Liver (tissue), 10 donors: ENCODE measurements at places on chromosomes 2 and 18. TPM values are rescaled to one million over a fixed set of nuclear protein-coding genes. Genes with fewer than 3 reads are reported as not detected.

GRCh38 chr2:211306929-211307328 lies 750.5 kb downstream of the CPS1 start:
- no peaks in the 10 kb centered on the region for H3K36me3 ChIP-seq
- no peaks in the 10 kb centered on the region for H3K4me1 ChIP-seq
- no peak for DNase-seq
- no peak overlapping the region for H3K4me3 ChIP-seq
- H3K27ac ChIP-seq: no peak overlapping the region

GRCh38 chr2:74532222-74532621 lies 2.5 kb downstream of the HTRA2 start:
- DNase-seq: no peak
- no peak overlapping the region for H3K27ac ChIP-seq
- peaks cover 10% of the 10 kb centered on the region for H3K36me3 ChIP-seq
- no peak overlapping the region for H3K4me3 ChIP-seq
- peaks cover 18% of the 10 kb centered on the region for H3K4me1 ChIP-seq
- H3K27me3 ChIP-seq: no peaks in the 10 kb centered on the region

- peaks cover under 1% of the 10 kb centered on the region for H3K4me1 ChIP-seq
- no peak for DNase-seq
- peaks cover 43% of the 10 kb centered on the region for H3K36me3 ChIP-seq
- H3K27ac ChIP-seq: no peak overlapping the region
- no peaks in the 10 kb centered on the region for H3K27me3 ChIP-seq
Measured at GRCh38 chr2:113192459-113193100, 18.8 kb downstream of the PSD4 start.

GRCh38 chr2:30300456-30301221 lies 69.3 kb downstream of the LBH start:
- H3K4me3 ChIP-seq: no peak overlapping the region
- no peak overlapping the region for H3K27ac ChIP-seq
- no peaks in the 10 kb centered on the region for H3K4me1 ChIP-seq
- no peaks in the 10 kb centered on the region for H3K27me3 ChIP-seq

DNA sequence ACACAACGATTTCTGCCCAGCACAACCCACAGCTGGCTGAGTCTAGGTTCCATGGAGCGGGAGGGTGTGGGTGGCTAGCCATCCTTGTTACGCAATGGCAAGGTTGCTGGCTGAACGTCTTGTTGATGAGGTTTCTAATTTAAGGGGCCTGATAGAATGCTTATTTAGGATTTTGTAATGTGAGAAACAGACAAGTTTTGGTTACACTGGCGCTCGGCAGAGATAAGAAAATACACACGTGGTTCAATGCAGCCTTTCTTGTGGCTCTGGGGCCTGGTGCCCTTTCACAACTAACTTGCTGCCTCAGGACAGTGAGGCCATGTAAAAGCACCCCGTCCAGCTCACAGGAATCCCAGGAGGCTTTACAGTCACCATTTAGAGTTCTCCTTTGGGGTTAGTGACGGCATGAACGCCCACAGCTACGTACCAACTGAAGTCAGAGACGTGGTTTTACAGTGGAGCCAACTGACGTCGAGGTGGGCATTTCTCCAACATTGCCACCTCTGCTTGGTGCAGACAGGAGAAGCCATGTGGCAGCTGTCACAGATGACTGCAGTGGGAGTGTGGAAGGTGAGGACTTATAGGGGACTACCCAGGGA lies 29.7 kb upstream of the PIEZO2 start:
- no peaks in the 10 kb centered on the region for H3K27me3 ChIP-seq
- no peaks in the 10 kb centered on the region for H3K4me1 ChIP-seq
- H3K4me3 ChIP-seq: no peak overlapping the region

- DNase-seq: no peak
- H3K4me3 ChIP-seq: no peak overlapping the region
- no peaks in the 10 kb centered on the region for H3K27me3 ChIP-seq
- H3K27ac ChIP-seq: no peak overlapping the region
- no peaks in the 10 kb centered on the region for H3K4me1 ChIP-seq
Measured at GRCh38 chr18:22185771-22186386, 16.5 kb downstream of the GATA6 start.

GRCh38 chr18:11859903-11860407 lies 8.7 kb downstream of the CHMP1B start:
- no peak overlapping the region for H3K27ac ChIP-seq
- DNase-seq: no peak
- H3K4me3 ChIP-seq: no peak overlapping the region
- no peaks in the 10 kb centered on the region for H3K27me3 ChIP-seq
- peaks cover 3% of the 10 kb centered on the region for H3K4me1 ChIP-seq
- no peaks in the 10 kb centered on the region for H3K36me3 ChIP-seq

GRCh38 chr18:34632321-34632720 lies 77.8 kb upstream of the DTNA start:
- no peaks in the 10 kb centered on the region for H3K36me3 ChIP-seq
- H3K27ac ChIP-seq: no peak overlapping the region
- no peaks in the 10 kb centered on the region for H3K4me1 ChIP-seq
- no peak for DNase-seq
- H3K27me3 ChIP-seq: peaks cover 3% of the 10 kb centered on the region

DNA sequence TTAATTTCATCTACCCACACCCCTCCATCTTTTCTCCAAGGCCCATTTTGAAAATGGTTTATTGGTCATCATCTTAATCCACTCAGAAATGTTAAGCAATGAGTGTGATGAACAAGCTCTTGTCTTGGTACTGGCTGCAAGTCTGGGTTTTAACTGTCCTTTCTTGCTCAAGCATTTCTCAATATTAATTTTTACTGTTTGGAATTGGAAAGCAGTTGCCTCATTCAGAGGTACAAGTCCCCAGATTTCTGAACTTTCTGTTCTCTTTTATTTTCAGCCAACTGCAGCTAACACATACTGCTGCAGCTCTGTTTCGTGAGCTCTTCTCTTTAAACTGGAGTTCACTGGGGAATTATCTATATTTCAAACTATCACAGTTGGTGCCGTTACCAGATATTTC lies 99.4 kb upstream of the TEX51 start:
- H3K4me3 ChIP-seq: no peak overlapping the region
- no peaks in the 10 kb centered on the region for H3K36me3 ChIP-seq
- no peaks in the 10 kb centered on the region for H3K4me1 ChIP-seq
- no peaks in the 10 kb centered on the region for H3K27me3 ChIP-seq

GRCh38 chr2:208698114-208698513 lies 291.5 kb downstream of the PTH2R start:
- no peaks in the 10 kb centered on the region for H3K36me3 ChIP-seq
- H3K27ac ChIP-seq: no peak overlapping the region
- H3K4me3 ChIP-seq: no peak overlapping the region
- no peaks in the 10 kb centered on the region for H3K27me3 ChIP-seq

DNA sequence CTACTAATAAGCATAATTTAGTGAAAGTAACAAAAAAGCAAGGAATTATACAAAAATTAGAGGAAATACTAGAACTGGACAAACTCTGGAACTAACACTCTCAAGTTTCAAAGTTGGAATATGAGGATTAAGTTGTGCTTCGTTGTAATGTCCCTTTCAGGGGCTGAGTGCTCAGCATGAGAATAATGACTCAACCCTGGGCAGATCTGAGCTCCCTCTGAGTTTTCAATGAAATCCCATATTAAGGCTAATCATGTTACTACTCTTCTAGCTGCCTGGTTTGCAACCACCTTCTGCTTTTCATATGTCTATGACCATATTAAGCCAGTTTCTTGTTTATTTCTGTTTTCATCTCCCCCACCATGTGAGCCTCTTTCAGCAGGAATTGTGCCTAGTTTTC lies 274.9 kb upstream of the LRRTM4 start:
- DNase-seq: no peak
- H3K27ac ChIP-seq: no peak overlapping the region
- H3K4me3 ChIP-seq: no peak overlapping the region
- no peaks in the 10 kb centered on the region for H3K4me1 ChIP-seq

DNA sequence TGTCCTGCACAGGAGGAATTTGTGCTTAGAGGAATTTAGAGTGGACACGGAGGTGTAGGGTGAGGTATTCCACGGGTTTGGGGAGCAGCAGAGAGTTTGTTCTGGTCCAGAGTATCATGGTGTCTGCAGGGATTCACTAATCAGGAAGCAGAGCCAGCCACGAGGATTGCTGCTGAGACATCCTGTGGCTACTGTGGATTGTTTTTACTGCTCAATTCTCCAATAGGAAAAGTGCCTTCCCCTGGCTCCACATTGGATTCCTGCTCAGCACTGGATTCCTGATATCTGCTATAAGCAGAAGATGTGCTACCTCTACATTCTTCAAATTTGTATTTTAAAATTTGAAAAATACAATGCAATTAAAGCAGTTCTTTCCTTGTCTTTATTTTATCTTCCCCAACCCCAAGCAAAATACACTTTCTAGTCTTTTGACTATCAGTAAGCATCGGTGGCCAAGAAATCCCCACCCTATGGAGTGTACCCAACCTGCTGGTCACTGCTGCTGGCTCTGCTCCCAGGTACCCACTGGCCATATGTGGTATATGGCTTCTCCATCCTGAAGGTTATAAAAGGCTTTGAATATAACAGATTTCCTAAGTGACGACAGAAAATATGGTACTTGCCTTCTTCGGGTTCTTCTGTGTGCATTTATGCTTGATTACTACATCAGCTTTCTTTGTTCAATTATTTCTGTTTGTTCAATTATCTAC lies 1403.0 kb upstream of the NXPH2 start:
- H3K4me3 ChIP-seq: no peak overlapping the region
- DNase-seq: no peak
- no peak overlapping the region for H3K27ac ChIP-seq
- H3K36me3 ChIP-seq: no peaks in the 10 kb centered on the region

DNA sequence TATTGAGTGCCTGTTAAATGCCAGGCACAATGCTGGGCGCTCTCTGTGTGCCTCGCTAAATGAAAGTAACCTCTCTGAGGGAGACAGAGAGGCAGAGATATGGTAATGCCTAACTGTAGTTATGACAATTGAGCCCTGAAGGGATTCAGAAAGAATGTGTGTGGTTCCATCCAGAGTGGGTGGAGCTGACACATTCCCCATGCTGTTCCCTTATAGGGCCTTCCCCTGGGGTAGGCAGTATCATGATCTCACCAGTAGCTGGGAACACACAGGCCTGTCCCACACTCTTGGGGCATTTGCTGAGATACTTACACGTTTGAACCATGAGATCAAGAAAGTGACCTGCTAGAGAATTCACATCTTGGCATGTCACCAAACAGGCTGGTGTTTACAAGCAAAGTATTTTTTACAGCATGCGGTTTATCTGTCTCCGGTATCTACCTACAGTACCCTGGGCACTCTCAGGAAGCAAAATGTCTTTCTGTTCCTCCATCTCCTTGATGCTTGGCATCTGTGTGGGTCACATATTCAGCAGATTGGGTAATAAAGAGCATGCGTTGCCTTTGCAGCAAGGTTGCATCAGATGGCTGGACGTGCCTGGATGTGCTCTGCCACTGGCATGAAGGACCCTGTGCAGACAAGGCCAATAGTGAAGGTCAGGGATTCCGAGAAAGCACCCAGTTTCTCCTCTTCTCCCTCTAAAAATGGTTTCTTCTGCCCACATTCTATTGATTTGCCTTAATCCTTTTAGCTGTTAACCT lies 9.4 kb downstream of the CTIF start:
- H3K36me3 ChIP-seq: no peaks in the 10 kb centered on the region
- peak overlapping the region; percentile 42 for H3K27ac ChIP-seq

GRCh38 chr2:132404056-132404455 lies 12.5 kb upstream of the GPR39 start:
- no peaks in the 10 kb centered on the region for H3K36me3 ChIP-seq
- H3K4me1 ChIP-seq: no peaks in the 10 kb centered on the region
- no peak overlapping the region for H3K4me3 ChIP-seq

DNA sequence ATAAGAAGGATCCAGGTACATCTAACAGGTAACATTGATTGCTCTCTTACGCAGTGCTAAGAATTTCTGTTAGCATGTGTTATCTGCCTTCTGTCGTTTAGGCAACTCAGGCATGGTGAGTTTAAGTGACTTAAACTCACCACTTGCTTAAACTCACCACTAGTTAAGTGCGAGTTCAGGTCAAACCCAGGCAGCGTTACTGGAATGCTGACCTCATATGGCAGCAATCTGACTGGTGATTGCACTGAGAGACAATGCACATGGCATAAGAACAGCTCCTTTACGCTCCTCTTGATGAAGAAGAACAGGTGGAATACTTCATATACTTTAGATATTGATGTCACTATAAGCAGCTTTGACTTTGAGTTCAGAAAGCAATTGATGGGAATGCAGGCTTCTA lies 954.1 kb downstream of the SOCS6 start:
- H3K27ac ChIP-seq: no peak overlapping the region
- DNase-seq: no peak
- no peaks in the 10 kb centered on the region for H3K27me3 ChIP-seq
- H3K36me3 ChIP-seq: no peaks in the 10 kb centered on the region
- no peak overlapping the region for H3K4me3 ChIP-seq
- H3K4me1 ChIP-seq: no peaks in the 10 kb centered on the region

- DNase-seq: peak; percentile 66
- H3K4me1 ChIP-seq: peaks cover 23% of the 10 kb centered on the region
- H3K27me3 ChIP-seq: no peaks in the 10 kb centered on the region
Measured at GRCh38 chr2:45935791-45936622, 284.5 kb downstream of the PRKCE start.

DNA sequence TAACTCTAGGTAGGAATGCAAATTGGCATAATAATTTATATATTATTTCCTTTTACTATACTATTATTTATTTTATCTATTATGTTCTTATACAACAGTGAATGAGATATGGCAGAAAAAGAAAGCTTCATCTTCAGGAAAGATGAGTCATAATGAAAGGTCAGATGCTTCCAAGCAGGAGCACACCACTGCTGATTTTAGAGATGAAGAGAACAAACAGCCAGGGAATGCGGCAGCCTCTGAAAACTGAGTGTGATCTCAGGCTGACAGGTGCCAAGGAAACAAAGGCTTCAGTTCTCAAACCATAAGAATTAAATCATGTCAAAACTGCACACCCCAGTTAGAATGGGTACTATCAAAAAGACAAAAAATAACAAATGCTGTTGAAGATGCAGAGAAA lies 149.0 kb downstream of the CCDC178 start:
- no peaks in the 10 kb centered on the region for H3K4me1 ChIP-seq
- DNase-seq: no peak
- no peaks in the 10 kb centered on the region for H3K27me3 ChIP-seq
- H3K27ac ChIP-seq: no peak overlapping the region

- H3K4me1 ChIP-seq: peaks cover 5% of the 10 kb centered on the region
- H3K27ac ChIP-seq: no peak overlapping the region
- no peaks in the 10 kb centered on the region for H3K27me3 ChIP-seq
- DNase-seq: no peak
Measured at GRCh38 chr2:219629976-219630695, 2.7 kb downstream of the SLC4A3 start.

GRCh38 chr2:234165421-234165820 lies 114.9 kb downstream of the SPP2 start:
- H3K4me3 ChIP-seq: no peak overlapping the region
- no peaks in the 10 kb centered on the region for H3K4me1 ChIP-seq
- H3K27ac ChIP-seq: no peak overlapping the region
- H3K36me3 ChIP-seq: no peaks in the 10 kb centered on the region
- no peaks in the 10 kb centered on the region for H3K27me3 ChIP-seq

GRCh38 chr2:128628996-128629395 lies 310.3 kb upstream of the HS6ST1 start:
- no peak for DNase-seq
- no peaks in the 10 kb centered on the region for H3K36me3 ChIP-seq
- no peaks in the 10 kb centered on the region for H3K4me1 ChIP-seq
- H3K27me3 ChIP-seq: no peaks in the 10 kb centered on the region
- no peak overlapping the region for H3K27ac ChIP-seq

Gene XIRP2
- under 0.01 TPM for total RNA-seq

Gene RAB10
- total RNA-seq: 51.5 TPM

Gene MRPL19
- 35.6 TPM for total RNA-seq

Gene C2orf78
- not detected for total RNA-seq

Gene FKBP1B
- total RNA-seq: 23.6 TPM

Gene UGT1A3
- 18.2 TPM for total RNA-seq

Gene ARHGAP28
- 2.1 TPM for total RNA-seq

Gene DSC3
- total RNA-seq: under 0.01 TPM

Gene TTC27
- total RNA-seq: 8.6 TPM

Gene TSPYL6
- total RNA-seq: not detected

Gene IL36RN
- not detected for total RNA-seq

Gene TMEM178A
- total RNA-seq: 0.56 TPM
